ENCODE measurements at places on chromosomes 6 and 20.

- DNase-seq = no peak
Observed at GRCh38 chr6:119443993-119444641, 94.6 kb upstream of the MAN1A1 start.

DNA sequence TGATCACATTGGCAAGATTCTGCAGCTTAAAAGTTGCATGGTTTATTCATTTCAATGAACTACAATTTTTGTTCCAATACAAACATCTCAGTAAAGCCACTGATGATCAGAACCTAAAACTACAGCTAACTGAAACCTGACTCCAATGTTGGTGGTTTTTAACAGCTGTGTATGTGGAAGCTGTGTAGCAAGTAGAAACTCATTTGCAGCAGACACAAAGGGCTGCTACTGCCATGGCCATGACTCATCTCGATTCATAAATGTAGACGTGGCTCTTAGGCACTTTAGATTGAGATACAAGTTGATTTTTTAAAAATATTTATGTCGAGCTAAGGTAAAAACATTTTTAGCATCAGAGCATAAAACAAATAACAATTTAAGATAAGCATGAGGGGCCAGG, 19.5 kb upstream of the MAP3K4 start:
- DNase-seq = no peak

GRCh38 chr6:14016935-14017625, 92.3 kb downstream of the RNF182 start:
- DNase-seq = no peak

GRCh38 chr6:93970684-93971083, 551.3 kb upstream of the EPHA7 start:
- DNase-seq = no peak

DNA sequence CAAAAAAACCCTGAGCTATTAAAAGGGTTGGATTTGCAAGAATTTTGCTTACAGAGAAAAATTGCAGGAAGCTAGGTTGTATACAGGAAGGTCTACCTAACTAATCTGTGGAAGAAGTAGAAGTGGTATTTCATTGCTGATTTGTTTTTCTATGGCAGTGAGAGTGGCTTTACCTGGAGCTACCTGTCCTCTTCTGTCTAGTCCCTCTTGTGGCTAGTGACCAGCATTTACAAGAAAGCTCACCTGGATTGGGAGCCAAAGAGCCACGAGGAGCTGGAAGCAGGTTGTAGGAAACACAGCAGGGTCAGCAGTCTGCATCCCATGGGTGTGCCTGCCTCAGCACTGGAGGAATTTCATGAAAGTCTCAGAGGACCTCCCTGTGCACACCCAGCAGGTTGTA, 120.3 kb upstream of the RALGAPA2 start:
- no peak for DNase-seq

DNA sequence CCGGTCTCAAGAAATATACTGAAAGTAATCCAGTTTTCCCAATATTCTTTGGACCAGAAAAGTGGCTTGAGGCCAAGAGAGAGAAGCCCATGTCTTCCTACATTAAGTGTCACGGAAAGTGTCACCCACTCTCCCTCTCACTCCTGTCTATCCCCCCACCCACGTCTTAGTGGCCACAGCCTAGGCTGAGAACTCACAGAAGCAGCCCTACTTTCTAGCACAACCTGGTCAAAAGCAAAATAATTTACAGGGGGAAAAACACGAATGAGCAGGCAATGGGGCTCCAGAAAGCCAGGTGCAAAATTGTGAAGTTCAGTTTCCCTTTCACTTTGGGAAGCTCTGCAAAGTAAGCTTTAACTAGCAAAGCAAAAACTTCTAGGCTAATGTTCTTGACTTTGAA, 118.0 kb downstream of the OPRM1 start:
- no peak for DNase-seq

- DNase-seq = no peak
Observed at GRCh38 chr6:155584006-155584405, 128.4 kb upstream of the NOX3 start.

DNA sequence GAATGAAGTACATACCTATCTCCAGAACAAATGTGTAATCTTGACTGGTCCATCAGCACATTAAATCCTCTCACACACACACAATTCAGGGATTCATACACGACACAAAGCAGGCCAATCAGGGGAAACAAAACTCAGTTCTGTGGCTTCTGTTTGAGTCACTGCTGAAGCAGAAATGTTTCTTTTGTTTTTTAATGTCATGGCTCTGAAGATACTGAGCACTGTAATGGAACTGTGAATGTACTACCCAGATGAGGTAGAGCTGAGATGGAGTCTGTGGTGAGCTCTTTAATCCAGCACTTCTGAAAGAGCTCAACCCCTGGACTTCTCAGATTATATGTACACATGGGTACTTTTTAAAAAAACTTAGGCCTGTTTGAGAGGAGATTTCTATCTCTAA, 116.4 kb downstream of the THEMIS start:
- peak; percentile 16 for DNase-seq

GRCh38 chr20:53623454-53624211, 30.0 kb upstream of the ZNF217 start:
- DNase-seq = peak; percentile 48

Measured in stimulated activated CD4-positive, alpha-beta T cell treated with anti-CD3 and anti-CD28 coated beads, Interleukin-1b, Interleukin-23, amount 100 ng/mL, for 48 hours (primary cell).